SW480 (cell line): ENCODE measurements at places on chromosomes 12 and 14.
A peak's percentile ranks its signal among the peaks of the same experiment; 100 is the strongest.

DNA sequence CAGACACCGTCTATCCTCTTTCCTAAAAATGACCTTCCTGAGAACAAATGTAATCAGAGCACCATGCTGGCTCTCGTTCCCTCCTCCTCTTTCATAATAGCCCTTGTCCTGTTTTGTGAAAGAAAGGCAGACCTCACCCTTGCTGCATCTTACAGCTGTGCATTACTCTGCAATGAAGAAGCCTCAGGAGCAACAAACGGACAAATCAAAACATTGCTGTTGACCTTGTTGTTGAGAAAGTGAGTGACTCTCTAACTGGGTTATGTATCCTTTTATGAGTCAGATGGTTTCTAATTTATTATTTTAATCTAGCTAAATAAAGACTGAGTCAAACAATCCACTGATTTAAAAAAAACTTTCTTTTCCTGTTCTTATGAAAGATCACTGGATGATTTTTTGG lies 180.9 kb downstream of the RPS29 start:
- no peak for DNase-seq

DNA sequence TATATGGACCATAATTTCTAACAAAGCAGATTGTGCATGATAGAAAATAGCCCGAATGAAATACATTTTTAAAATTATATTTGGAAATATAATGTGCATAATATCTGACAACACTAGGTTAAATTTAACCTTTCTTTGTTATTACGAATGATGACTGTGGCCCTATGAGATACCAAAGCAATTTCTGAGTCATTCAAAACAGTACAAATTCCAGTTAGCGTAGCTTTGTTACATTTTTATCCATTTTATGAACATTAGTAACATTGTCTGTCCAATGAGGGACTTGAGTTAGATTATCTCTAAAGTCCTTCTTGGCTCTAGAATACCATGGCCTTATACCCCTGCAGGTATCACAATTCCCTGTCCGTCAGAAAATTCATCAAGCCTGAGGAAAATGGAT lies 39.0 kb upstream of the REP15 start:
- no peak for DNase-seq

GRCh38 chr14:100156776-100157175 lies 2.7 kb downstream of the DEGS2 start:
- DNase-seq: no peak

DNA sequence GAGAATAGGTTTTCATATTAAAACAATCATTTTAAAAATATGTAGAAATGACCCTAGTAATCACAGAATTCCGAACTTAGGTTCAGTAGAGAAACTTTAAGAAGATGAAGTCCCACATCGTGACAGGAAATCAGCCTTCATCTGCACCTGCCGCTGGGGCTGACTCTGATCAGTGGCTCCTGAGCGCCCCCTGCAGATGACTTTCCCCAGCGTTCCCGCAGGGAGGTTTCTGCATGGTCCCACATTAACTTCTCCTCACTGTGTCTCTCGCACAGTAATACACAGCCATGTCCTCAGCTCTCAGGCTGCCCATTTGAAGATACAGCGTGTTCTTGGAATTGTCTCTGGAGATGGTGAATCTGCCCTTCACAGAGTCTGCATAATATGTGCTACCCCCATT lies 1131.1 kb downstream of the TMEM121 start:
- no peak for DNase-seq

DNA sequence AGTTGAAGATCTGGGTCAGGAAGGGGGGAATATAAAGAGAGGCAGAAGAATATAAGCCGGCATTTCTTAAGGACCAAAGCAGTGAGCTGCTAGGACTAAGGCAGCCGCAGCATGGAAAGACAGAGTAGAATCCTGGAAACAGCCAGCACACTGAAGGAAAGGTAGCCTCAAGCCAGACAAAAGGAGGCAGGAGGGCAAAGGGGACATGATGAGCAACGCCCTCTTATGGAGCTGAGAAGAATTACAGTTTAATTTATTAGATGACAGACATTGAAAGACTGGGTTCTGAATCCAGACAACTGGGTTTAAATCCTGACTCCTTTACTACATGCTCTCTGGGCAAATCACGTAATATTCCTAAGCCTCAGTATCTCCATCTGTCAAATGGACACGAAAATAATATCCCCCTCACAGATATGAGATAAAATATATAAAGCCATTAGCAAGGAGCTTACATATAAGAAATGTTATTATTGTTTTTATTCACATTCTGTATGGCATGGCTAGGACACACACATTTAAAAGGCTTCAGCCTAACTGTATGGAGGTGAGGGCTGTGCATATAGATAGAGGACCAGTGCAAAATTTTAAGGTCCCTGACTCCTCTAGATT lies 8.1 kb upstream of the PCED1B start:
- peak; percentile 38 for DNase-seq

GRCh38 chr12:132270969-132271754 lies 58.2 kb downstream of the GALNT9 start:
- no peak for DNase-seq

DNA sequence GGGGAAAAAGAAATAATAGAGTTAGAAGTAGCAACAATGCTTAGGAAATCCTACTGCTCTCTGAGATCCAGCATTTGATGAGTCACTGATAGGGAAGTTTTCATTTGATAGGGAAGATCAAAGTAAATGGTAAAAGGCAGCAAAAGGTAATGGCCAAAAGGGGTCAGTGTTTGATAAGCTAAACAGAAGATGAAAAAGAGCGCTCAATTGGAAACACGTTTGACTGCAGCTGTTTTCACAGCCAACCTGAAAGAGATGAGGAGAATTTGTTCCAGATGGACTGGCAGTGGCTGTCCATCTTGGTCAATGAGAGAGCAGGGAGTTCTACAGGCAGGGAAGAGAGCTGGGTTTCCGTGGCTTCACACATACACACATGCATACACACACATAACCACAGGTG lies 264.2 kb downstream of the TMEM132C start:
- DNase-seq: peak; percentile 59

GRCh38 chr14:103738701-103739451 lies 23.3 kb downstream of the ZFYVE21 start:
- DNase-seq: no peak

- DNase-seq: peak; percentile 46
These were observed 15.1 kb downstream of the RNF41 start for GRCh38 chr12:56206452-56207166.

DNA sequence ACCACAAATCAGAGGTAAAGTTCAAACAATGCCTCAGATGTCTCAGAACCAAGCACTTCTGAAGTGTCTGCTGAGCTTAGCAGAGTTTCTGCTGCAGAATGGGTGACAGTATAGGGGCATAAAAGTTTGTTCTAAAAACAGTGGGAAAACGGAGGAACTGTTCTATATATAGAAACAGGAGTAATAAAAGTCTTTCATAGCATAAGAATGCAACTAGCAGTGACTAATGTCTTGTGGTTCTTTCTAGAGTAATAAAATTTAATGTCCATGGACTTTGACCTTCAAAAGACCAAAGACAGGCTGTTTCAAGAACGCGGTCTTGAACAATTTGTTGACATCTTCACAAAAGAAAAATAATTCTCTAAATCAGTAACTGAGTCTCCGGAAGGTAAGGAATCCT lies 107.5 kb upstream of the FAR2 start:
- peak; percentile 87 for DNase-seq

GRCh38 chr12:92193063-92193462 lies 47.4 kb upstream of the BTG1 start:
- no peak for DNase-seq

DNA sequence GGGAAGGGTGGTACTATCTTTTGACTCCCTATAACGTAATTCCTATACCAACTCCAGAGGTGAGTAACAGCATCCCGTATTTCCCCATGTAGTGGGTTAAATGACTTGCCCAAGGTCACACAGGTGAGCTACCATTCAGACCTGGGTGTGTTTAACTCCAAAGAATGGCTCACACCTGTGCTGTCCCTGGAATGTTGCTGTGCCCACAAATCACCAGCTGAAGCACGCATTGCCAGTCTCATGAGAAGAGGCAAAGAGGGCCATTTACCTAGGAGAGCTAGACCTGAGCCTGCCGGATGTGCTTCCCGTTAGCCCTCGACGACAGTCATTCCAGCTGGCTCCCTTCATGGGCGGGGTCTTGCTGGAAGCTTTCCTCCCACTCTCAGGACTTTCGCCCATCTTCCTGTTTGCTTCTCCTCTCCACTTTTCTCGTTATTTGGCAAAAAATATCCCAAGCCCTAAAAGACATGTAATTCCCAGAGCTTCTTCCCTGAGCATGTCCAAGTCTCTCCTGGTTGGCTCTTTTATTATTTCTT lies 106.6 kb upstream of the VASH1 start:
- DNase-seq: peak; percentile 74

DNA sequence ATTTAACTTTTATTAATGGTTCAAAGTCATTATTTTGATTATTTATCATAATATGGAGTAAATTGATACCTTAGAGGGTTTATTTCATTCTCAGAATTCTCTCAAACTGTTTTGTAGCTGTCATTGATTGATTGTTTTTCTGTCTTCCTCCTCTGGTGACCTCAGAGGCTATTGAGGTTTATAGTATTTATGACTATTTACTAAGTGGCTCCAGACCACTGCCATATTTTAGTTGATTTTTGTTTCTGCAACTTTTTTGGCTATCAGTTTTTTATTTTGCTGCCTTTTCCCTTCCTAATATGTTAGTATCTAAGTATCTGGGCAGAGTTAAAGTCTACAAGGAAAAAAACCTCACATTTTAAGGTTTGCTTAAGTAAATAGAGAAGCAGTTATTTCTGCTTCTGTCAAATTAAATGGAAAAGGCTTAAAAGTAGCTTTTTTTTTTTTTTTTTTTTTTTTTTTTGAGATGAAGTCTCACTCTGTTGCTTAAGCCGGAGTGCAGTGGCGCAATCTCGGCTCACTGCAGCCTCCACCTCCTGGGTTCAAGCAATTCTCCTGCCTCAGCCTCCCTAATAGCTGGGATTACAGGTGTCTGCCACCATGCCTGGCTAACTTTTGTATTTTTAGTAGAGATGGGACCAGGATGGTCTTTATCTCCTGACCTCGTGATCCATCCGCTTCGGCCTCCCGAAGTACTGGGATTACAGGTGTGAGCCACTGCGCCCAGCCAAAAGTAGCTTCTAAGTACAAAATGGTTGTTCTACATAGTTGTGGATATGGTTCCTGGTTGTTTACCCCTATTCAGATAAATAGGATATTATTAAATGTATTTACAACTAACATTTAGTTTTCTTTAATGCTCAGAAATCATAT lies 8.2 kb downstream of the MDM2 start:
- DNase-seq: no peak

GRCh38 chr12:27064397-27065342 lies 17.7 kb downstream of the C12orf71 start:
- no peak for DNase-seq

DNA sequence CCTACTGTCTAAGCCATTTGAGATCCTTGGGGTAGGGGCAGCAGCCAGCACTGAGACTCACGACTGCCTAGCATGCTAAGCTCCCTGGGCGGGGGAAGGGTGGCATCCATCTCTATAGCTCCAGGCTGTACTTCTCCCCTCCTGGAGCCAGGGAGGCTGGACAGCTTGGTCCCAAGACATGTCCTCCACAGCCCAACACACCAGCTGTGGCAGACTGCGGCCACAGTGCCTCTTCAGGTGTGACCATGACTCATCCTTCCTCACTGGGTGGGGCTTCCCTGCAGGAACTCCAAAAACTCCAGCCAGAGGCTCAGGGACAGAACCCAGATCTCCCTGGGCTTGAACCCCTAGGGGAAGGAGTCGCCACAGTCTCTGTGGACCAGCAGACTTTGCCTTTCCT lies 193.9 kb downstream of the GPHN start:
- DNase-seq: no peak

DNA sequence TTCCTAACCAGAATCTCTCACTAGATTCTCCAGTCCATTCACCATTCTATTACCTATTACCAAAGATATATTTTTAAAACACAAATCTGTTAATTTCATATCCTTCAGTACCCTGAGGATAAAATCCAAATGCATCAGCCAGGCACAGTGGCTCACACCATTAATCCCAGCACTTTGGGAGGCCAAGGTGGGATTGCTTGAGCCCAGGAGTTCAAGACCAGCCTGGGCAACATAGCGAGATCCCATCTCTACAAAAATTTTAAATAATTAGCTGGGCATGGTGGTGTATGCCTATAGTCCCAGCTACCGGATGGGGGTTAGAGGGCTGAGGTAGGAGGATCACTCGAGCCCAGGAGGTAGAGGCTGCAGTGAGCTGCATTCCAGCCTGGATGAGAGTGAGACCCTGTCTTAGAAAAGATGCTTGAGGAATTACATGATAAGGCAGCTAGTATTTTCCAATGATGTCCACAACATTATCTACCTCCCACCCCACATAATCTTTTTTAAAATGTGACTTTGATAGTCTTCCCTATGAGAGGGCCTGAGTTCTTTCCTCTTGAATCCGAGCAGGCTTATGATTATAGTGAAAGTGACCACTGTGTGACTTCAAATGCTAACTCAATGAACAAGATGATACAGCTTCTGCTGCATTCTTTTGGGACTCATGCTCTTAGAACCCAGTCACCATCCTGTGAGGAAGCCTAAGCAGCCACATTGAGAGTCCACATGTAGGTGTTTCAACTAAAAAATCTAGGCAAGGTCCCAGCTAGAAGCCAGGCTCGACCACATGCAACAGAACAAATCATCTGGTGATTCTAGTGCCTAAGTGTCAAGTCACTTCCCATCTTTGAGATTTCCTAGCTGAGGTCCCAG lies 18.0 kb downstream of the HECTD1 start:
- DNase-seq: no peak

- DNase-seq: no peak
These were observed 142.2 kb upstream of the RFLNA start for GRCh38 chr12:124152731-124153130.

DNA sequence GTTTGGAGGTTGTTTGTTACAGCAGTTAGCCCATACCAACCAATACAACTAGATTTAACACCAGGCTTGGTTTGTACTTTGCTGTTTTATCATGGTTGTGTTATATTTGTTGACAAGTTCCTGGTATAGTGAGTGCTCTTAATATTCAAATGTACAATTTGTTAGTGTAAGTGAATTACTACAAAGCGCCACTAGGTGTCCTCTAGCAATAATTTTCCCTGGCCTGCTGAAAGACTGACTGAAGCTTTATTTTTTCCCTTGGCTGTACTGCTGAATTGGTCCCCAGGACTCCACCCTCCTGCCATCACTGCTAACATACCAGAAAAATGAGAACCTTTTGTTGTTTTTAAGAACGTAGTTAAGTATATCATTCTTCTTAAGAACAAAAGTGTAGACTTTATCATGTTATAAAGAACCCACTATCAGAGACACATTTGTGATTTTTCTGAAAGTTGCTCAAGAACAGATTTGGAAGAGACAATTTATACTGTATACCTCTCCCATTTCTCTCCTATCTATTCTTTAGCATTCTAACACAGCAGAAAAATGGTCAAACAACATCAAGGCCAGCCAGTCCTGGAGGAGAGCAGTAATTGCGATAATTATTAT lies 75.3 kb upstream of the FAR2 start:
- DNase-seq: peak; percentile 74
